SHP77 (cell line): ENCODE measurements at places on chromosomes 16 and 17.

DNA sequence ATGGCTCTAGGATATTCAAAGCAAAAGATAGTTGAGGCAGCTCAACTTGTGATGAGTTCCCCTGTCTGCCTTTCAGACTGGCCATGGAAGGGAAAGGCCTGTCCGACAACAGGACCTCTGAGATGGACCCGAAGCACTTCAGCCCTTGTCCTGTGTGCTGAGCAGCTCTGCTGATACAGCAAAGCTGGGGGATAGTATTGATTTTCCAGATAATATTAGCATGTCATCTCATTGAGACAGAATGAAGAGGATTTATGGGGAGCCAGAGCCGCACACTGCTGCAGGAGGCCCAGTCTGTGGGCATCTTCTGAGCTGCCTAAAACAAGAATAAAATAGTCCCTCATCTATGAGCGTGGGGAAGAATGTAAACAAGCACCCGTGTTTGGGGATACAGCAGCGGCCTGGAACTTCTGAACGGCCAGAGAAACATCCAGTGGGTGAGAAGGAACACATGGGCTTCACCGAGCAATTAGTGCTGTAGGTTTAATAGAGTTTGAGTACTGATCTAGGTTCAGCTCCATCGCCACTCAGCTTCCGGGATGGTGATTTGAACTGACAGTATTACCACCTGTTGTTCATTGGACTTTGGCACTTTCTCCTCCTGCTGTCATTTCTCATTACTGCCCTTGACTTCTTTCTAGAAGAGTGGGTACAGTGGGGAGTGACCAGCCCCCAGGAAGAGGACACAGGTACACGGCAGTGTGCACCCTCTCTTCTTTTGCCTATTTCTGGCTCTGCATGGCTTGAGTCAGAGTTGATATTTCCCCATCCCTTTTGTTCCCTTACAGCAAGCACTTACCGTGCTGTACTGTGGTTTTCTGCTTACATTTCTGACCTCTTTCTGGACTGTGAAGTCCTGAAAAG, 96.5 kb upstream of the TBX2 start:
- DNase-seq = no peak

GRCh38 chr16:83581082-83581481, 226.7 kb upstream of the HSBP1 start:
- DNase-seq = no peak

GRCh38 chr16:15682105-15682570, 32.1 kb downstream of the NDE1 start:
- DNase-seq = no peak

GRCh38 chr16:60945225-60945624, 1091.0 kb downstream of the CDH8 start:
- no peak for DNase-seq

- no peak for DNase-seq
Observed at GRCh38 chr16:4570086-4570485, 13.9 kb downstream of the C16orf96 start.

- DNase-seq = no peak
Observed at GRCh38 chr17:43830510-43831140, 2.3 kb downstream of the MPP3 start.

DNA sequence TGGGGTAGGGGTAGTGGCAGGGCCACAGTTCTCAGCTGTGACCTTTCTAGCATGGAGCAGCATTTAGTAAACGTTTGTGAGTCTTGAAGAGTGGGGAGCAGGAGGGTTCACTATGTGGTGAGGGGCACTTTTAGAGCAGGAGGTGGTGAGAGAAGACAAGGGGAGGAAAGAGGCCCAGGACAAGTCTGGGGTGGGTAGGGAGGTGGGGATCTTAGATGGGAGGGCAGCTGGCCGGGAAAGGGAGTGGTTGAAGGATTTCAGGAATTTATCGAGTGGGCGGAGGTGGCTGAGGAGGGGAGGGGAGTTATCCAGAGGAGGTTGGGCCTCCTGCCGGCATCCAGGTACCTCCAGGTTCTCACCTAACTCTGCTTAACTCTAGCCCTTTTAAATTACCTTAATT, 1.9 kb downstream of the CLEC16A start:
- no peak for DNase-seq

DNA sequence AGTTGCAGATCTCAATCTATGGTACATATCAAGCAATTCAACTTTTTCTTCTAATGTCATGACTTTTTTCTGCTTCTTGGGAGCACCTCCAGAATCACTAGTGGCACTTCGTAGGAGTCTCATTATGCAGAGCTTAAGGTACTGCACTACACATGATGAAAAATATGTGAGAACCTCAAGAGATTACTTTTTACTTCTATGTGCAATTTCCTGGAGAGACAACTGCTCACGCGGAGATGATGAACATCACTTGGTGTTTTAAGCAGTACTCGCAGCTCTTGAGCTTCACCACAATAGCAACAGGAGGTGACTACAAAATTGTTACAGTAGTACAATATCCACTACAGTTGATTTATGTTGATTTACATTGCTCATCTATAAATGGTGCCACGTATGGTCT, 79.7 kb downstream of the MRTFB start:
- DNase-seq = no peak

- DNase-seq = no peak
Observed at GRCh38 chr17:30186761-30187160, 48.7 kb downstream of the SLC6A4 start.

GRCh38 chr17:68657576-68657975, 56.4 kb upstream of the FAM20A start:
- DNase-seq = no peak

DNA sequence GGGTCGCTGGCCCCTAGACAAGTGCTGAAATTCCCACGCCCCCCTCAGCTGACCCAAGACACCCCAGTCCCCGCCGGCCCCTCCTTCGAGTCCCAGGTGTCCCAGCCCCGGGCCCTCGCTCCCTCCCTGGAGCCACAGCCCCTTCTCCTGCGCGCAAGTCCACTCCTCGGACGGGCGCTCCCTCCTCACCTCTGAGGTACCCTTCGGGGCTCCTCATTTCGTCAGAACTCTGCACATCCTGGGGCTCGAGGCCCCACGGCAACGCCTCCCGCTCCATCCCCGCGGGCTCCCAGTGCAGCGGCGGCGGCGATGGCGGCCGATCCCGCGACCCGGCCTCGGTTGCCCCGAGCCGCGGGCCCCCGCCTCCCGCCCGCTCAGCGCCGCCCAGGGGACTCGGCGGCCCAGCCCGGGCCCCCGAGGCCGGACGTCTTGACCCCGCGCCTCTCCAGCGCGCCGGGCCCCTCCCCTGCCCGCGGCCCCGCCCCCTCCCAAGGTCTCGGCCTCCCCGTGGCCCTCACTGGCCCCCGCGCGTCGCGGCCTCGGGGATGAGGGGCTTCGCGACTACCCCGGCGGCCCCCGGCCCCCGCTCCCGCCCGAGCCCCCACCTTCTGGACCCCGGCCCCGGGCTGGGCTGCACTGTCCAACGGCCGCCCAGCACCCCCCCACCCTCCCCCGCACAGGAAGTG, at the start of gene ZNF768:
ZNF768 (minus strand) TSS at position 430 of the 686 bp plus-strand sequence; CDS start at position 277, 153 bp downstream.
- no peak for DNase-seq

DNA sequence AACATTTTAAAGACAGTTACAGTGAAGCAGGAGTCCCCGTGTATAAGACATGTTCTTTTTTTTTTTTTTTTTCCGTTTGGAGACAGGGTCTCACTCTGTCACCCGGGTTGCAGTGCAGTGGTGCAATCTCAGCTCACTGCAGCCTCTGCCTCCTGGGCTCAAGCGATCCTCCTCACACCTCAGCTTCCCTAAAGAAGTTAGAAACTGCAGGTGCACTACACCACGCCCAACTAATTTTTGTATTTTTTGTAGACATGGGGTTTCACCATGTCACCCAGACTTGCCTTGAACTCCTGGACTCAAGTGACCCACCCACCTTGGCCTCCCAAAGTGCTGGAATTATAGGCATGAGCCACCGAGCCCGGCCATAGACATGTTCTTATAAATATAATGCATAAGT, 3.0 kb downstream of the EVI2B start:
- DNase-seq = no peak

DNA sequence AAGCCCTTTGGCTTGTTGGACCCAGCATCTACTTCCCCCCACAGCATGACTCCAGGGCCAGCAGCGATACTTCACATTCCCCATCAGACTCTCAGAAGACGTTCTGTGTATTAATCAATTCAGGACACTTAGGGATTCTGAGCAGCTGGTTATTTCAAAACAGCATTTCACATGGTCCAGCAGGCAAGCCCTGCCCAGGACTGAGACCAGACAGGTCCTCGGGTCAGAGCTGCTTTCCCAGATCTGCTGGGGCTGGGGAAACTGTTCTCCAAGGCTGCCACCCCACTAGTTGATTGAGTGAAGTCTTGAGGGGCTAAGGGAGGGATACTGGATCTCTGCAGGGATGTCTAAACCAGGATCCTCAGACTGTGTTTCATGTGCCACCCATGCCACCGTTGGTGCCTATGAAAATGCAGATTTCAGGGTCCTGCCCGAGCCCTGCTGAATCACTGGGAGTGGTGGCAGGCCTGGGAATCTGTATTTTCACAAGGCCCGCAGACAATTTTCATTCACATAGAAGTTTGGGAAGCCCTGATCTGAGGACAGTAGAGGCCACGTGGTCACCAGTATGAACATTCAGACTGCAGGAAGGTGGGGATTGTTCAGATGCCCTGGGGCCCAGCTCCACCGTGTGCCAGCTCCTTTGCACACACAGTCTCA, 40.6 kb upstream of the CDH5 start:
- no peak for DNase-seq
